ENCODE measurements at places on chromosomes 13 and 19.
A peak's percentile ranks its signal among the peaks of the same experiment; 100 is the strongest.

GRCh38 chr13:35225159-35225558, 251.3 kb downstream of the MAB21L1 start:
- no peak for DNase-seq

DNA sequence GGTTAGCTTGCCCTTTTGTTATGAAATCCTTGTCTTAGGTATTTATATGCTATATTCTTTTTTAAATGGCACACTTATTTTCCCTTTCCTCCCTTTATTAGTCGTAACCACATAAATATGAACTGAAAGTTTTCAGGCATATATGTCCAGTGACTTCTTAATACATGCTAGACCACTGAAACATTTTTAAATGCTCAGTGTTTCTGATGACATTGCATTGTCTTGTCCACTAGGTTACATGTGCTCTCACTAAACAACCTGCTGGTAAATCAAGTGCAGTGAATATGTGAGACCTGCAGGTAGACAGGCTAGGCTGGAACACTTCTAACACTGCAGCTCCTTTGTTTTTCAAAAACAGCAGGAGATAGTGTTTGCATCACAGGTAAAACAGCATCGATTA, 332.6 kb upstream of the DACH1 start:
- DNase-seq: no peak

DNA sequence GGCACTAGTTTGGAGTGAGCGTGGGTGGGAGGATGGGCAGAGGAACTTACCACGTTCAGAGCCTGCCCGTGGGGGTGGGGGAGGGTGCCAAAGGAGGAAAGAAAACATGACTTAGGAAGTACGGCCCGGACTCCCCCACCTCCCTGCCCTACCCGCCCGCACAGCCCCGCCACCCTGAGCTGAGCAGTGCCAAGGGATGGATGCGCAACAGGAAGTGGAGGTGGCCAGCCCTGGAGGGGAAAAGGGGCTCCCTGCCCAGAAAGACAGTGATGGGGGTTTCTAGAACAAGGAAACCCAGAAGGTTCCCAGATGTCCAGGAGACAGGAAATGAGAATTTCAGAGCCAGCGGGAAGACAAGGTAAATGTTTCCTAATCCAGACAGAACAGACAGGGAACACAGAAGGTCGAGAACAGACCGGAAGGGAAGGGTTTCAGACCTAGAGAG, 6.3 kb downstream of the TEAD2 start:
- no peak for DNase-seq

DNA sequence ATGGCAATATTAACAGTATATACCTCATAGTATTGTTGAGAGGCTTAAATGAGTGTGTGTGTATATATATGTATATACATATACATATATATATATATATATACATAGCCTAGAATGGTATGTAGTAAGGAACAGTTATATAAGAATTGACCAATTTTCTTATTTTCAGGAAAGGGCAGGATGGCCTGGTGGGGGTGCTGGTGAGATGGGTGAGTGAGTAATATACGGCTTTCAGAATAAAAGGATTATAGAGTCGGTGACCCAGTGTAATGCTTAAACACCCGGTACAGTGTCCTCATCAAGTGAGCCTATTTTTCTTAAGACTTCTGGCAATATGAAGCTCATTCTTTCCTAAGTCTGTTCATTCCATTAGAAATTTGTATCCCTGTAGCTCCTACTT, 11.7 kb upstream of the FAM216B start:
- no peak for DNase-seq

DNA sequence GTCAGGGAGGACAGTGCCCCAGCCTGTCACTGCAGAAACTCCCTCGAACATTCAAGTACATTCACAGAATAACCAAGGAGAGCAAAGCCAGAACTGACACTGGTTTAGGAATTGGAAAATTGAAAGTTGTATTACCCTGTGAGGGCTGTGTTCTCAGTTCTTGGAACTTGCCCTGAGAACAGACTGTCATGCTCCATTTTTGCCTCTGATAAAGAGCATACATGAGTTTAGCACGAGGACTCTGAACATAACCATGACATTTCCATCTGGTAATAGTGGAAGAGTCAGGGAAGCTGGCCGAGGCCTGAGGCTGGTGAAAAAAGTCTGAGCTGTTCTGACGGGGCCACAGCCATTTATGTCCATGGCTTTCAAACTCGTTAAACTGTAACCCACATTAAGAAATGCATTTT, 15.2 kb upstream of the SLC25A30 start:
- DNase-seq: no peak

DNA sequence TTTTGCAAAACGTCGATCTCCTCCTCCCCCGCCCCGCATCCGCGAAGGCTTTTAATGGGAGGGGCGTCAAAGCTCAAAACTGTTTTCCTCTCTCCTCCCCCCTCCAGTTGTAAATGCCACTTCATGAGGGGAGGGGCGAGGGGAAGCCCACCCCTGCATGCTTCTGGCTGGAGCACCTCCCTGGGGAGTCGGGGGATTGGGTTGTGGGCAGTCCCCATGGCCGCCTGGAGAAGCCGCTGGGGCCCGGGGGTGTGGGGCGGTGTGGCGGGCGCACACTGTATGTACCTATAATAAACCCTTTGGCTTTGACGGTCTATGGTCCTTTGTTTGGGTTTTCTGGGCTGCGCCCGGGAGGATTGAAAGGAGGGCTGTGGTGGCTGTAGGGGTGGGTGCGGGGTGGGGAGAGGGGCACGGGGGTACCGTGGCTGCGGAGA, 505 bp upstream of the SHKBP1 start:
- DNase-seq: peak; percentile 45

DNA sequence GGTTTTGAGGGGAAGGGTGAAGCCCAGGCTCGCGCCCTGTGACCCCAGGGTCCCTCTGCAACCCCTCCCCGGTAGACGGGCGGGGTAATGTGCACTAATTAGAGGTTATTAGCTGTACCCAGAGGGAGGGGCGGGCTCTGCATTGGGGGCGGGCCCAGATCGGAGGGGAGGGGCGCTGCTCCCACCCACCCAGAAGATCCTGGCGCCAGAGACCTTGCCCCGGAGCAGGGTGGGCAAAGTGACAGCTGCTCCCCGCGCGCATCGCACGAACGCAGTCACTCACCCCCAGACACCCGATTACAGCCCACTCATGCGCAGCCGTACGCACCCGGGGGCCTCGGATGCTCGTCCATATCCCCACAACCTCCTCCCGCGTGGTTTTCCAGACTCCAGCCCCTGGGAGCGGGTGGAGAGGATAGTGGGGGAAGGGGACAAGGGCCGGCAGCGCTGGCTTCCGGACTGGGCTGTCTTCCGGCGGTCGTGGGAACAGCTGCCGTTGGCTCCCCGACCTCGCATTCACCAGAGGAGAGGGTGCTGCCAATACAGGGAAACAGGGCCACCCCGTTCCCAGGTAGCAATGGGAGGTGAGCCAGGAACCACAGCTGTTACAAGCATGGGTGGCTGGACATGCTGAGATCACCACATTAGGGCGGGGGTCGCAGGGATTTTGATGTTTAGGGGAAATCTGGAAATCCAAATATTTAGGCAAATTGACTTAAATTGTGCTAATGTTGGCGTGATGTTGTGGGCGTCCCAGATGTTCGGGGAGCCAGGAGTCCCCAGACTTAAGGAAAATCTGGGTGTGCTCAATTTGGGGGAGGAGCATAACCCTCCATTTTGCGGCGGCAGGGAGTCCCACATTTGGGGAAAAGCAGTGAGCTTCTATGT, 2.9 kb upstream of the HOOK2 start:
- DNase-seq: peak; percentile 60

DNA sequence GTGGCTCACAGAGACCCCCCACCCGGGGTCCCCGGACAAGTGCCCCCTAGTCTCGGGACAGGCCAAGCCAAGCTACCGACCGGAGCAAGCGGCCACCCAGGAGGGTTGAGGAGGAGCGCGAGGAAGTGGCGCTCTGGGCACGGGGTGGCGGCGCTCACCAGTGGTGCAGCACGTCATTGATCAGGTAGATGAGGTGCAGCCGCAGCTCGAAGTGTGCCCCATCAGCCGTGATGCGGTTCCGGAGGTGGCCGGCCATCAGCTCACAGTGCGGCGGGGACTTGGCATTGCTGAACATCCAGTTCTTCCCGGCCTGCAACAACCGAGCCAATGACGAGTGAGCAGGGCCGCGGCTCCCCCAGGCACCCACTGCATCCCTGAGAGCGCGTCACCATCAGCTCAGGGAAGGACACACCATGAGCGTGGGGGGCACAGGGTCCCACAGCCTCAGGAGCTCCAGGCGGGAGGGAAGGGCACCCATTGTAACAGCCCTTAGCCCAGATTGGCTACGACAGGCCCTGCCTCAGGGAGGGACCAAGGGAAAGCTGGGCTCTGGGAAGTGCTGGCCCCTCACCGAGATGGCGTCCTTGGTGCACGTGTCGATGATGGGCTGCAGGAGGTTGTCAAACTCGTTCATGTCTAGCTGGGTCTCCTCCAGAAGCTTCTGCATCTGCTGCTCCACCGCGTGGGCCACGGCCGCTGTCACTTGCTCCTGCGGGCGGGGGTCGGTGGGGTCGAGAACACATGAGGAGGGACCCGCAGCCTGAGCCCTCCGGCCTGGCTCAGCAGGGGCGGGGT, 9.6 kb downstream of the CHERP start:
- no peak for DNase-seq

DNA sequence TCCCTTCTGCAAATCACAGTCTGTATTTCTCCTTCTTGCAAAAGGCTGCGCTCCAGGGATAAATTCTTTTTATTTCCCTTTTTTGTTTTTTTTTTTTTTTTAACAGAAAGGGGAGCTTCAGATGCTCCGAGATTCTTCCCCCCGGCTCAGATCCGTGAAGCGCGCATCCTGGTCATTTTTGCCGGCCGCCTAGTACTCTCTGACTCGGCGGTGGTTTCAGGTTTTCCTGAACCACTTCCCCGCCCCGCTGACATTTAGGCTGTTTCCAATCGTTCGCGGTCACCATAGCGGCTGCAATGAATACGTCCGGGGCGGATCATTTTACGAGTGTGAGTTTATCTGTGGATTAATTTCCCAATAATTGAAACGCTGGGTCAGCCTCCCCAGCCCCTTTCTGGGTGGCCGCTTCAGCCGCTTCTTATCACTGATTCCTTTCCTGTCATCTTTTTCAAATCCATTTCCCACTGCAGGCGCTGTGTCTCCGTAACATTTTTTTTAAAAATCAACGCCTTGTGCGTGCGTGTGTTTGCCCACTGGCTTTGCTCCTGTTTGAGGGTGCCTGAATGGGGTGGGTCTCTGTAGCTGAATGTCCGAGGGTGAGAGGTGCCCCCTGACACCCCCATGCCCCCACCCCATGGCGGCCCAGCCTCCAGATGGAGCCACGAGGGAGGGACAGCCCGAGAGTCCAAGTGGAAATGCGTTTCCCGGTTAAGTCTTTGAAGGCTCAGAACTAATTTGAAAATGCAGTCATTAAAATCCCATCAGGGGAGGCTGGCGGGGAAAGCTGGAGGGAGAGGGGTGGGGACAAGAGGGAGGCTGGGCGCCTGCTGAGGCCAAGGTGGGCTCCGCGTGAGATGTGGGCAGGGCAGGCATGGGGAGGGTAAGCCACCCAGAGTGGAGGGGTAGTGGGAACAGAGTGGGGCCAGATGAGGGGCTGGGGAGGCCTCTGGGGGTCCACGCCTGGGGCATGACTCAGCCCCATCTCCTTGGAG, 10.6 kb downstream of the ONECUT3 start:
- no peak for DNase-seq

GRCh38 chr13:37910790-37911189, 41.2 kb upstream of the TRPC4 start:
- no peak for DNase-seq

DNA sequence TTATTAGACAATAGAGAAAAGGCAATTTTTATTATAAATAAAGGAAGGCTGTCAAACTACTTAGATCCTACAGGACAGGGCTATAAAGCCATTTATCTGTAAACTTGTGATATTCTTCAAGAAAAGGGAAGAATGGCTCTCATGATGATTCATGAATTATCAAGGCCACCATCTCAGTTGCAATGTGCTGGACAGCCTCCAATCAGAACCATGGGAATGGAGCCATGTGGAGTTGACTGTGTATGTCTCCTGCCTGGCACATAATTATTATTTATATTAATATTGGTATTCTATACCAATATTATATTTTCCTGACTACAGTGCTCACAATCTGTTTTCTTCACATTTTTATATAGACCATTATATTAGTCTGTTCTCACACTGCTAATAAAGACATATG, 560.5 kb upstream of the MIR17HG start:
- DNase-seq: no peak

GRCh38 chr13:74929436-74929835, 552.5 kb downstream of the TBC1D4 start:
- no peak for DNase-seq

GRCh38 chr19:16325161-16325527, 518 bp downstream of the KLF2 start:
- DNase-seq: no peak

- no peak for DNase-seq
These were observed 195.2 kb downstream of the LHFPL6 start for GRCh38 chr13:39407786-39408185.

Measured in CD4-positive, alpha-beta T cell treated with Interferon alpha-2 for 1 hour (primary cell).